ENCODE measurements at places on chromosomes 16 and 17. TPM values are rescaled to one million over a fixed set of nuclear protein-coding genes. Genes with fewer than 3 reads are reported as not detected.

GRCh38 chr17:57485916-57486881, 229.9 kb downstream of the MSI2 start:
- no peak for DNase-seq

DNA sequence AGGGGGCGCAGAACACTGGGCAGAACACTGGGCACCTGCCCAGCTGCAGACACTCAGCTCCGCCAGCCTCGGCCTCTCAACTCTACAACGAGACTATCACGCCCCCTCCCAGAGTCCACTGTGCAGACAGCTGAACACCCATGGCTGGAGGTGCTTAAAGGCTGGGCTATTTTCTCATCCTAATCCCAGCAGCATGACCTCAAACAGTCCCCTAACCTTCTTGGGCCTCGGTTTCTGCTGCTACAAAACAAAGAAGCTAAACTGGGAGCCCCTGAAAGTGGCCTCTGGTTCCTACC, 27.7 kb upstream of the ZNF469 start:
- DNase-seq: no peak

GRCh38 chr16:50498431-50499155, 49.6 kb upstream of the NKD1 start:
- DNase-seq: no peak

GRCh38 chr17:74325743-74326379, at the start of gene KIF19:
Gene KIF19, plus strand, starts transcription at chr17:74326226. Its CDS starts 124 bp downstream, at chr17:74326350.
- DNase-seq: no peak

DNA sequence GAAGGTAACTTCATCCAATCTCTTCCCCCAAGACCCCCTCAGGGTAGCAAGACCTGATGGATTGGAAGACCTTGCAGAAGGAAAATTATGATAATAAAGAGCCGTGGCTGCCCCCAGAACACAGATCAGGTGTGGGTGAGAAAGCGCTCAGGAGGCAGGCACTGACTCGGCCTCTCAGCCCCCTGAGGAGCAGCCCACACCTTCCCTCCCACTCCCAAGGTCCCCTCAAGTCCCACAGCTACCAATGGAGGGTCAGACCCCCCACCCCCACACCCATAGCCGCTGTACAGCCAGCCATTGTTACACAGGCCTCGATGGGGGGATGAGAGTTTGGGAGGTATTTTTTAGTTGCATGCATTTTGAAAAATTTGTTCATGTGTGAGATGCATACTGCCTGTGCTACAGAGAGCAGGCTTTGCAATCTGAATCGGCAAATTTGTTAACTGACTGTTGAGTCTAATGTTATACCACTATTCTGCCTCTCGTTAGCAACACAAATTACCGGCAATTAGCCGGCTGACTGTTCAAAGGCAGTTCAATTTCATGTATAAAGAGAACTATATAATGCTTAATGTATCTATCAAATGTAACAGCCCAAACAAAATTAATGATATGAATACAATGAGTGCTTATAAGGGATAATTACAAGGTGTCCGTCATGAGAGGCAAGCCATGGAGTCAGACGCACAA, 211.7 kb downstream of the C16orf78 start:
- no peak for DNase-seq

GRCh38 chr16:57622361-57623250, 5.8 kb upstream of the ADGRG1 start:
- no peak for DNase-seq

DNA sequence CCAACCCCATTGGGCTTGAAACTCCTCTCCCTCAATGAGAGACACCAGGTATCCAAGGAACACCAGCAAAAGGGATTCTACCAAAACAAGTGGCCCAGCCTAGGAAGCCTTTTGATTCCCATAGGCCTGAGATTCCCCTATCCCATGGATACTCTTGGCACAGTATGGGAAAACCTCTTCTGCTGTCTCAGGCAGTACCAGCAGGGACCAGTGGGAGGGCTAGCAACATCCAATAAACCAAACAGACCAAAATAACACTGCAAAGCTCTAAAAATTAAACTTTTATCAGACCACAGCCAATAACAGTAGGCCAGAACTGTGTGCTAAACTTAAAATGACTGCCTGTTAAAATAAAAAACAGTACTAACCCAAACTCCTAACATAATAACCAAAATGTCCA, 153.9 kb upstream of the CES5A start:
- no peak for DNase-seq

DNA sequence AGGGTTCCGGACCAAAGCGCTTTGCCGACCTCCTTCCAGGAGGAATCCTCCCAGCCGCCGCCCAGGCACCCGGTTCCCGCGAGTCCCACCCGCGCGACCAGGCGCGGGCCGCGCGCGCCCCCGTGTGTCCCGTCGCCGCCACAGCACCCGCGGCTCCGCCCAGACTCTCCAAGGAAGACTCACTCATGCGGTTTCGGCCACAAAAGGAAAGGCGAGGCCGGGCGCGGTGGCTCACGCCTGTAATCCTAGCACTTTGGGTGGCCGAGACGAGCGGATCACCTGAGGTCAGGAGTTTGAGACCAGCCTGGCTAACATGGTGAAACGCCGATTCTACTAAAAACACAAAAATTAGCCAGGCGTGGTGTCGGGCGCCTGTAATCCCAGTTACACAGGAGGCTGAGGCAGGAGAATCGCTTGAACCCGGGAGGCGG, 3.5 kb upstream of the PKMYT1 start:
- peak; percentile 85 for DNase-seq

- DNase-seq: no peak
Measured at GRCh38 chr17:57597531-57598453, 147.3 kb downstream of the CCDC182 start.

GRCh38 chr16:50478773-50479149, 69.4 kb upstream of the NKD1 start:
- DNase-seq: peak; percentile 38

DNA sequence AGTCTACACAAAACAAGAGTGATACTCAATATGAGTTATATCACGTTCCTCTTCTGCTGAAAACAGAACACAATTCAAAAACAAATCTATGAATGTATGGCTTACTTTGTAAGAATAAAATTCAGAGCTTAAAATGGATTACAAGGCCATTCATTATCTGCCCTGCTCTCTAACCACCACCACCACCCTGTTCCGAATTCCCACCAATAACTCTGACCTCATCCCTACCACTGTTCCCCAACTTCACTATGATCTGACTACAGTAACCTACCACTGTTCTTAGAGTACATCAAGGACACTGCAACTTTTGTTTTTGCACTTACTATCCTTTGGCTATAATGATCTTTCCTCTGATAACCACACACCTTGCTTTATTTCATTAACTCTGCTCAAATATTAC, 21.3 kb downstream of the FBXL20 start:
- DNase-seq: no peak

DNA sequence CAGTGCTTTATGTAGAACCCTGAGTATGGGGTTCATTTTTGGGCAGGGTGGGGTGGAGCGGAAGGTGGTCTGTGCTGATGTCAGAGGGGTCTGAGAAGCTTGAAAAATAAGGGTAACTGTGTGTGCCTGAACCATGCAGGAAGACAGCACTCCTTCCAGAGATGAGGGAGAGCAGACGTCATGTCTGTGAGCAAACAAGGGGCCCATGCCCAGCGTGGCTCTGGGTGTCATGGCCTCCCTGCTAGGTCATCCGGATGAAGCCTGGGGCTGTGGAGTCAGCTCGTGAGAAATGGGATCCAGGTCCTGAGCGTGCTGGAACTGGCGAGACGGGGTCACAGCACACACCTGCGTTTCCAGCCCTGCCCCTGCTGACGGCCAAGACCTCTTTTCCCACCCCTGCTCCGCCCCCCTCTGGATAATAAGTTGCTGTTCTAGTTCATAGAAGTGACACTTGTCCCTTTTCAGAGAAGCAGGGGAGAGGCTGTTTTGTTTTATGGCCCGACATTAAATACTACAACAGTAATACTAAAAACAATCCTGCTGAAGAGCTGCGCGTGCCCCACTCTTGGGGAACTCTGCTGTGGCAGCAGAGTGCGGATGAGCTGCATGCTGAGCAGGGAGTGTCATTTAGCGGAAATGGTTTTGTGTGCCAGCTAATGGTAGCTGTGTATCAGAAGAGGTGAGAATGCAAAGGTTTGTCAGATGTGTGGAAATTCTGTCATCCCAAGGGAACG, 92.6 kb downstream of the RPTOR start:
- no peak for DNase-seq

DNA sequence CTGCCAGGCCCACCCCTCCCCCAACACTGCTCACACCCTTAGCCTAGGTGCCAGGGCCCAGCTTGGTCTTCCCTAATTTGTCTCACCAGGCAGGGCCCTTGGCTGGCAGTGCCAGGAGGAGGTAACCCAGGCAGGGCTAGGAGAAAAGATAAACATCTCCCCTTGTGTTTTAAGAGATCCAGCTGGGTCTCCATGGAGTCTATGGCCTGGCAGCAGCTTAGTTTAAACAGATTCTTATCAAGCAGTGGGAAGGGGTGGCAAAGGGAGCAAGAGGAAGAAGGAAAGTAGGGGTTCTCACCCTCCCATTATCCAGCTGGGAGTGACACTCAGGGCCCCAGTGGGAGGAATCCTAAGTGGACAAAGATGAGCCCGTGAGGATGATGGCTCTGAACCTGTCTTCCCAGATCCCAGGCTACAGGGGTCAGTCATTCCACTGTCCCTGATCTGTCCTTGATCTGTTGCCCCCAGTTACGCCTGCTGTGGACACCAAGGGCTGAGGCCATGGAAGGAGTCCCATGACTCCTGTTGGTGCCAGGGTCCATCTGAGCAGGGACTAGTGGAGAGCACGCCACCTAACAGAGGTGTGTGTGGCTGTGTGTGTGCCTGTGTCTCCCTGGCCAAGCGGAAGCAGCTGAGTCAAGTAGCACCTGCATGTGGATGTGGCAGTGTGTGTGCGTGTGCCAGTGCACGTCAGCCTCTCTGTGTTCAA, 47.4 kb upstream of the MEIOC start:
- DNase-seq: no peak

DNA sequence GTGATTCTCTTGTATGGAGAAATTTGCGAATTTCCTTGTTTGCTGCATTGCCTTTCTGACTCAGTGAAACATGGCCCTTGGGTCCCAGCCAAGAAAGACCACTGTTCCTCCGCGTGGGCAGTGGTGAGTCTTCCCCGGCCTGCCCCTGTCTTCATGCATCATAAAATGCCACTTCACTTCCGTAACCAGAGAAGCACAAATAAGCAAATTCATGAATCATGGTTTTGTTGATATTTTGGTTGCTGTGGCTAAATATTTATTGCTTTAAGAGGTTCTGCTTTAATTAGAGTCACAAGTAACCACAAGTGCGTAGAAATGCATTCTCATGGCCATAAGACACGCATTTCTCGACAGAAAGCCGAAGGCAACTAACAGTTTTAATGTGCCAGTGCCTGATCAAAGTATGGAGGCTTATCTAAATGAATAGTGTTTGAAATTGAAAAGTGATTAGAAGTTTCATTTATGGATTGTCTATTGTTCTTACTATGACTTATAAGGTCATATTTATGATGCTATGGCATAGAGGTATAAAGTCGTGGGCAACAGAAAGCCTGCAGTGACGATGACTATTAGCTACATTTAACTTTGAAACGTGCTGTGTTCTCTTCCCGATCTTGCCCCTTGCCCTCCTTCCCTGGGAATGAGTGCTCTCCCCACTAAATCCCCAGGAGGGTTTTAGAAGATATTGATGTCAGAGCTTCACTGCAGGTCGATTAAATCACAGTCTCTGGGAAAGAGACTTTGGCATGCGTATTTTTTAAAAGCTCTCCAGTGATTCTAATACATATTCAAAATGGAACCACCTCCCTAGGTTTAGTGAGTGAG, 76.0 kb downstream of the WIPI1 start:
- DNase-seq: peak; percentile 82

DNA sequence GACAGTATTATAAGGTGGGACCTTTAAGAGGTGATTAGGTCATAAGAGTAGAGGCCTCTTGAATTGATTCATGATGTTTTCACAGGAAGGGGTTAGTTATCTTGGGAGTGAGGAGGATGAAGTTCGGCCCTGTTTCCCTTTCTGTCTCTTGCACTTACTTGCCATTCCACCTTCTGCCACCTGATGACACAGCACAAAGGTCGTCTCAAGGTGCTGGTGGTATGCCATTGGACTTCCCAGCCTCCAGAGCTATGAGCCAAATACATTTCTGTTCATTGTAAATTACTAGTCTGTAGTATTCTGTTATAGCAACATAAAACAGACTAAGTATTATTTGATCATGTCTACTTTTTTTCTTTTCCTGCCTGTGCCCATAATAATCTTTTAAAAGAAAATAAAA, 23.5 kb downstream of the CHD9 start:
- no peak for DNase-seq

GRCh38 chr16:53960954-53961616, 257.1 kb downstream of the FTO start:
- DNase-seq: no peak

GRCh38 chr16:24683847-24684493, 45.5 kb upstream of the TNRC6A start:
- DNase-seq: no peak

GRCh38 chr17:65975878-65976277, 216.1 kb downstream of the CEP112 start:
- no peak for DNase-seq

DNA sequence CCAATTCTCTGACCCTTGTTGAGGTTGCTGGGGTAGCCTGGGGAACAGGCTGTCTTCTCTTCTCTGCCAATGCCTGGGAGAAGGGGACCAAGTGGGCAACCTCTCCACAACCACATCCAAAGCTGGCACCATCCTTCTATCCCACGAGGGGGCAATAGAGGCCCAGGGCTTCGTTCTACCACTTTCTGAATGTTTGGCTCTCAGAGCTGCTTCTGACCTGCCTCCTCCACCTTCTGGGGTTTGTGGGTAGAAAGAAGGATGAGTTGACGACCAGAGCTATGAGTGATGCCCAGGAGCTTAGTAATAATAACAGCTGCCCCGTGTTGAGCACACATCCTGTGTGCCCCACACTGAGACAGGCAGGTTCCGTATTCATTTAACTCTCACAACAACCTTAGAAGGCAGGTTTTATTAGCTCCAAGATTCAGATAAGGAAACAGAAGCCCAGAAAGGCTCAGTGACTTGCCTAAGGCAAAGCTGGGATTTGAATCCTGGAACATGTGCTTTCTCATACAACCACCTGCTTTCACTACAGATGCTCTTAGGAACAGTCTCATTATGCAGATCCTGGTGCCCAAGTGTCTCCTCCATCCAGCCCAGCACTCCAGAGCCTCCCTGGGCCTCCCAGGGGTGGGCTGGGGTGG, 11.1 kb downstream of the TSPOAP1 start:
- peak; percentile 61 for DNase-seq

GRCh38 chr17:78048346-78049292, 79.9 kb downstream of the TMC6 start:
- no peak for DNase-seq

GRCh38 chr17:78738278-78738677, 43.8 kb downstream of the CYTH1 start:
- no peak for DNase-seq

- no peak for DNase-seq
Measured at GRCh38 chr17:38871247-38872015, 1.6 kb downstream of the LASP1 start.

Gene SDK2
- 1.4 TPM for total RNA-seq

Gene C16orf54
- 1.1 TPM for total RNA-seq

Gene RDM1
- total RNA-seq: not detected

Gene ZC3H18
- 20.8 TPM for total RNA-seq

Gene CNTNAP4
- total RNA-seq: not detected

Gene RNF213
- 197 TPM for total RNA-seq

Gene CCDC200
- total RNA-seq: not detected

Gene CFAP20
- 85.4 TPM for total RNA-seq

Gene RAC3
- 15.4 TPM for total RNA-seq

Gene CD7
- 1.6 TPM for total RNA-seq

Gene YPEL3
- 197 TPM for total RNA-seq
